ENCODE measurements at places on chromosomes 7 and 10.

DNA sequence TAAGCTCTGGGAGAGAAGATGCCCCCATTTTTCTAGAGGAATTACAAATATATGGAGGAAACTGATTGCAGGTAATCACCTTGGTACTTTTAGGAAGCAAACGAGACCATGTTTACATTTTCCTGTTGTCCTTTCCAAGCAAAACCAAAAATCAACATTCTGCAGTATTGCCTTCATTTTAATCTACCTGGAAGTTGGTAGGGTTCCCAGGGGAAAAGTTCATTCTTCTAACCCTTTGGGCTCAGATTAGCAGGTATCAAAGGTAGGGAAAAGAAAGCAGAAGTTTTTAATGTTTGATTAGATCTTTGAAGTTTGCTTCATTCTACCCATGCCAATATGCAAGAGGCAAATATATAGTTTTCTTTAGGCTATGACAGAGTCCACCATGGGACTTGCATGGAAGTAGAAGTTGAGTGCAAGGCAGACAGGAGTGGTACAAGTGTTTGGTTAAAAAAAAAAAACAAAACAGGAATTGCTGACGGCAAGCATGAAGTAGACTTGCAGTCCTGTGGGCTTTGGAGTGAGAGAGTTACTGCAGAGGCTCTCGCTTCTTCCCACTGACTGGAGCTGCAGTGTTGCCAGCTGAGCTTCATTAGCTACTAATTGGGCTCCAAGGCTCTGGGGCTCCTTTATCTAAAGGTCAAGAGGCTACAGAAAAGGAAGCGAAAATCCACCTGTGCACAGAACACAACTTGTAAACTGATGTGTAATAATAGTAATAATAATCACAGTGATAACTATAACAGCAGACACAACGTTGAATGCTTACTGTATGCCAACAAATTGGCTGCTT lies 28.9 kb upstream of the ASAH2 start:
- no peak for DNase-seq

- DNase-seq, result peak; percentile 99
Observed at GRCh38 chr7:50534690-50535290, 30.4 kb downstream of the DDC start.

DNA sequence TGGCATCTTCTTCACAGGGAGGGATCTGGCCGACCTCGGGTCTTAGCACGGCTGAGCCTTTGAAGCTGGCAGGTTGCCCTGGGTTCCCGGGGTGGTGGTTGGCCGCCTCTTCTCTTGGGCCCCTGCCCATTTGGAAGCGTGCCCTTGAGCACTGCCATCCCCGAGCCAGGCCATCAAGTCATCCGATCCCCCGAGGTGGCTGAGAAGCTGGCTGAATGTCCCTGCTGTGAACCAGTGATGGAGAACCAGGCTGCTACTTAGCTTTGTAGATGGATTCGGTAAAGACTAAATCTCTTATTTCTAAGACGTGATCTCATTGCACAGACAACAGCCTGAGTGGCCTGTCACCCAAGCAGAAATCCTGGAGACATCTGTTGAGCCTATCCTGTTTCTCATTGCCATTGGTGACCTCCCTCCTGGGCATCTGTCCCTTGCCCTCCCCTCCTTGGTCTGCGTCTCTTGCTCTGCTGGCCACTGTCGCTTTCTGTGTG lies 74.3 kb downstream of the GRK5 start:
- no peak for DNase-seq

DNA sequence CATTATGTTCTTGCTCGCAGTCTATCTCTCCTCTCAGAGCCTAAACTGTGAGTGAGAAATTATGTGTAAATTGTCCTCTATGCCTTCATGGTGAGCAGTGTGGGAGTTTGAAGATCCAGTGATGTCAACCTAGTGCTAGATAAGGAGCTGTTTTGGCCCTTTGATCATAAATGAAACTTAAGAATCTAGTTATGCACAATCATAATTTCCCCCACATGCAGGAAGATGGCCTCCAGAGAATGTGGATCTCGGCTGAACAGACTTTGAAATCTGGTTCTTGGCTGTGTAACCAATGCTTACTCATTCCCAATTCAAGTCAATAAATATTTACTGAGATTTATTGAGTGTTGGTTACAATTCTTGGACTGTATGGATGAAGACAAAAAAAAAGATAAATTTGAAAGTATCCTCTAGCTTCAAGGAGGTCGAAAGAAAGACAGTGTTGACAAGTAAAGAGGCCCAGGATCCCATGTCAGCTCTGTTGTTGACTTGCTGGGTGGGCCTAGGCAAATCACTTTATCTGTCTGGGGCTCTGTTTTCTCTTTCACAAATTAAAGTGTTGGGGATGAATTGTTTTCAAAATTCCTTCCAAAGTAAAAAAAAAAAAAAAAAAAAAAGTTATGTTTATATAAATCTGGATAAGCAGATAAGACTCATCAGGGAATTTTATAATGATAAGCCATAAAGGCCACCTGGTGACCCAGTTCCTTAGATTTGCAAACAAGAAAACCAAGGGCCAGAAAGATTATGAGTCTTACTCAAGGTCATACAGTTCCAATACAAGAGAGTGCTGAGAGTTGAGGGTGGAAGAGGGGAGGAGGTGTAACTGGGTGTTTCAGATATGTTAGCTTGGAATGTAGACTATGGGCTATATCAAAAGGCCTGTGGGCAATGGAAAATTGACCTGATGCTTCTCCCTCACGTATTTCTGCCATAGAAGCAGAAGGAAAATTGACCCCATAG lies 969.9 kb downstream of the KCNMA1 start:
- DNase-seq, result no peak

GRCh38 chr7:150567169-150567568 lies at the start of gene GIMAP4:
GIMAP4 (plus strand) TSS chr7:150567390; CDS start chr7:150569902, 2,512 bp downstream.
- no peak for DNase-seq

DNA sequence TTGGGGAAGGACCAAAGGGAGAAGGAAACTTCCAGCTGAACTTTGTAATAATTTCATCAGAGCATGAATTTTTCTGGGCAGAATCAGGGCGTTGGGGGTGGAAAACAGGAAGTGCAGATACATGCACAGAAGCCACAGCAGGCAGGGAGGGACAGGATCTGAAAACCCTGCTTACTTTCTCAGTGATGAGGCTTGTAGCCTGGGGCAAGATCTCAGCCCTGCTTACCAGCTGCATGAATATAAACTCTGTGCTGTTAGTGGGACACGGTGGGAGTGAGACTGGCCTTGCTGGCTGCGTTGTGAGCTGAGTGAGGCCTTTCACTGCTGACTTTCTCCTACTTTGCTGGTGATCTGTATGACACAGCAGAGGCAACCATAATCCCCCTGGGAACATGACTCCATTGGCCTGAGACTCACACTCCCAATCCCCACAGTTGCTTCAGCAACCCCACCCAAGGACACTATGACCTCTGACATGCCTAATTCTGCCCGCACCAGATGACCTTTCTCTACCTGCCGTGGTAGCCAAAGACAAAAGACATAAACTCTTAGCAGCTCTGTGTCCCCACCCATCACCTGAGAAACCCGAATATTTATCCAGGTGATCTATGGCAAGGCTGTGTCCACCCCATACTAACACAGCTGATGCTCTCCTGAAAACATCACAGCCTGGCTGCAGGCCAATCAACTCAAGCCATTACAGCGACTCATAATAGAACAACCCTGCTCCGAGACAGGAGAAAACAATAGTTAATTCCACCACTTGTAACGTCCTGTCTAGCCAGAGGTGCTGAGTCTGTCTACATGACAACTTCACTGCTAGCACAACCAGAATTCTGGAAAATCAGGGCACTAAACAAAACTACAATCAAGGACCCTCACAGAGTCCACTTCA lies 190.7 kb upstream of the CHRM2 start:
- peak; percentile 12 for DNase-seq

DNA sequence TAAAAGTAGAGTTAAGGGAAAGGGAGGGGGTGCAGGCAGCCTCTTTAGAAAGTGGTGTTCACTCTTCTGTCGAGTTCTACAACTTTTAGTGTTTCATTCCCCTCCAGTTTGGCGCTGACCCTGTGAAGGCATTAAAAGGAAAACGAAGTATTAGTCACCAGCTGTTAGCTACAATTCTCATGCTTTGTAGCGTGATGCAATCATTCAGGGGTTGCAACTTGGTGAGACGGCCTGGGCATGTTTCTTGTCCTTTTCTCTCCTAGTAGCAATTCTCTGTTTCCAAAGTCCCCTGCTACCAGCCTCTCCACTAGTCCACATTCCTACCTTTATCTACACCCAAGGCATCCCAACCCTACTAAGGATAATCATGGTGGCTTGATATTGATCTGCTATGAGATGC lies 33.7 kb upstream of the DGKI start:
- no peak for DNase-seq

DNA sequence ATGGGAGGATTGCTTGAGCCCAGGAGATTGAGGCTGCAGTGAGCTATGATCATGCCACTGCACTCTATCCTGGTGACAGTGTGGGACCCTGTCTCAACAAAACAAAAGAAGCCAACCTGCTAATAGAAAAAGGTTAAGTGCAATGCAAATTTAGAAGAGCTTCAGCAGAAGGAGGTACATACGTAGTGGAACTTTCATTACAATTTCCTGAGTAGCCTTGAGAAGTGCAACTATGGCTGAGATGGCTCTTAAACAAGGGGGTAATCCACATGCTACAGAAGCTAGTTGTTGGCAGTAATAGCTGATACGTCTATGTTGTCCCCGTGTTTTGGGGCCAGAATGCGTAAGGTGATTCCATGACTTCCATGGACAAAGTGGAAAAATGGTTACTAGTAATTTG lies 10.7 kb upstream of the NT5C3A start:
- DNase-seq, result no peak

- DNase-seq, result peak; percentile 12
Observed at GRCh38 chr10:63217120-63217605, 84.0 kb downstream of the NRBF2 start.

DNA sequence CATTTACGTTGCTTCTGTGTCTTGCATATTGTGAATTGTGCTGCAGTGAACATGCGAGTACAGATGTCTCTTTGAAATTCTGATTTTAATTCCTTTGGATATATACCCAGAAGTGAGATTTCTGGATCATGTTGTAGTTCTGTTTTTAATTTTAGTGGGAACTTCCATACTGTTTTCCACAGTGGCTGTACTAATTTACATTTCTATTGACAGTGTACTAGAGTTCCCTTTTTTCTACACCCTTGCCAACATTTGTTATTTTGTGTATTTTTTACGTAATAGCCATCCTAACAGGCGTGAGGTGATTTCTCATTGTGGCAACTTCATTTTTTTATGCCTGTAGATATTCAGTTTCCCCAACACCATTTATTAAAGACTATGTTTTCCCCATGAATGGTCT lies 144.7 kb upstream of the INHBA start:
- DNase-seq, result no peak

DNA sequence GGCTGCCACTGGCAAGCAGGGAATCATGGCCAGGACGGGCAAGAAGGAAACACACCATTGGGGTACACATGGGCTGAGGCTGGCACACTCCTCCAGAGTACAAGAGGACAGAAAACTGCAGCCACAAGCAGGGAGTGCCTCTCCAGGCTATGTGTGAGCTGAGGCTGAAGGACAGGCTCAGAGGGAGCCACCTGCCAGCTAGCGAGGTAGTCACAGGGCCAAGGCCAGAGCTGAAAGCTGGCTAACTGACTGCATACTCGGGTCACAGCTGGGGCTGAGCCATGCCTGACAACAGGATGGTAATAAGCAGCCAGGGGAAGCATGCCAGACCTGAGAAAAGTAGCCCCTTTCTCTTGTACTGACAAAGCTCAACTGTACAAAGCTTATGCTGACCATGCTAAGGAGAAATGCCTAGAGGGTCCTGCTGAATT lies 52.0 kb downstream of the KIF5B start:
- no peak for DNase-seq

- no peak for DNase-seq
Observed at GRCh38 chr7:150401424-150401790, 22.3 kb downstream of the ZNF775 start.

DNA sequence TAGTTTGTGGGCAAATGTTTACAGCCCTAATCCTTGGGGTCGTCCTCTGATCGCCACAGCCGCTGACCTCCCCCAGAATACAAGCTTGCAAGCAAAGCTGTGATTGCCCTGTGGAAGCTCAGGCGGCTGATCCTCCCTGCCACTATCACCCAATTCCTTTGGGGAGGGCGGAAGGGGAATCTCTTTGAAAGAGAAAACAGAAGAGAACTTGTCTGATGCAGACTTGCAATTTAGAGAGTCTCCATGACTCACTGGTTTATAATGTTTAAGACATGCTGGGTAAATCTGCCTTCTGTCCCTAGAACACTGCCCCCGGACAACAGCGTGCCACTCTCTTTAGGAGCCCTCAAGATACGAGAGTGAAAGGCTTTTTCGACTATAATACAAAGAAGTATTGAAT lies 75.5 kb downstream of the NRP1 start:
- DNase-seq, result no peak

GRCh38 chr7:78473021-78473420 lies 674.4 kb downstream of the PHTF2 start:
- DNase-seq, result no peak

GRCh38 chr7:105581066-105581811 lies at the start of gene EFCAB10:
EFCAB10 (minus strand) TSS chr7:105581493; CDS start chr7:105581463, 30 bp downstream.
- peak; percentile 61 for DNase-seq

DNA sequence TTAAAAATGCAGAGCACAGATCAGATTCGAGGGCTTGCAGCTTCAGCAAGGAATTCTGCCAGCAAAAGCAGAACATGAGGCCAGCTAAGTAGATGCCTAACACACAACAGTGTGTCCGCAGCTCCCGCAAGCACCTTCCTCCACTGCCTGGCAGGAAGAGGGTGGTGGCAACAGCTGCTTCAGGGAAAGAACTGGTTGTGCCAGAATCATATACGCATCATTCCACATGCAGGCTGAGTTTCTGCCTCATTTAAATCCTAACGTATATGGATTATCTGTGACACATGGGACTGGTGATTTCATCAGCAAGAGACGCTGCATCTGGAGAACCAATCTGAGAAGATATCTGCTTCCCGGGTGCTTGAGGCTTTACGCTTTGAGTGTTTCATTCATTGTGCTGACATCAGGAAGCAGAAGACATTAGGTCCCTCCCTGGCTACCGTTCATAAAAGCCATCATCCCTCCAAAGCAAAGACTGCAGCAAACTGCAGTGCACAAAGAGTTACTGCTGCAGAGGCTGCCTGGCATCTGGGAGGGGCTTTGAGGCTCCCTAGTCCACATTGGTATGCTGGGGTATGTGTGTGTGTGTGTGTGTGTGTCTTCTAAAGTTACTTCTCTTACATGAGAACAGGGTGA lies 78.8 kb downstream of the FAM13C start:
- DNase-seq, result no peak

DNA sequence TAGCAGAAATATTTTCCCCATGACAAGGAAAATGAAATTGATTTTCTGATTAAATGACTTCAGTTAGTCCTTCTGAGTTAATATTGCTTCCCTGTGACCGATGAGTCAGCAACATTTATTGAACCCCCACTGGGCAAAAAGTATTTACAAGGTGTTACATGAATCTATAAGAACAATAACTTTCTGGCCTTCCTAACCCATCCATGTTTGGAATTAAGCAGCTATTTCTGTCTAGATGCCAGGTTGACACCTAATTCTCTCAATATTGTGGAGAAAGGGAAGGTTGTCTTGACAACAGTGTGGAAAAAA lies 112.9 kb upstream of the JAZF1 start:
- no peak for DNase-seq

Measured in kidney epithelial cell (primary cell).